Activated T-cell treated with anti-CD3 and anti-CD28 coated beads, Interleukin-2, amount 50 U/mL, for 1 hour (primary cell): ENCODE measurements at places on chromosomes 16 and 17.
A peak's percentile ranks its signal among the peaks of the same experiment; 100 is the strongest.

DNA sequence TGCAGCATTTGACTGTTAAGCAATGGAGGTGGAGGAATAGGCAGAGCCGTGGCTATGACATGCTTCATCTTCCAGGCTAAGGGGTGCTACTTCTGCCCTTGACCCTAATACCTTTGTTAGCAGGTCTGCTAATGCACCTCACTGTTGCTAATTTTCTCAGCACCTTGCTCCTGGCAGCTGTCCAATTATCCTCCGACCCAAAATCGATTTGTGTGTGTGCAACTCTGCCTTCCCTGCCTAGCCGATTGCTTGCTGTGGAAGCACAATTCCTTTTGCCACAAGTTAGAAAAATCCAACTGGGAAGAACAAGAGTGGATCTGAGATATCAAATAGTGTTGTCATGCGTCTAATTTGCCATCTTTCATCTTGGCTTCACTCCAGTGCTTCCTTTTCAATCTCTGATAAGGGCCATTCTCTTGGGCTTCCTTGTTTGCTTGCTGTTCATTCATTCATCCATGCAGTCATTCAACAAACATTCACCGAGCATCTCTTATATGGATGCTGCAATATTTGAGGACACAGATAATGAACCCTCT is 422.8 kb downstream of the RBFOX1 start:
- DNase-seq = no peak

DNA sequence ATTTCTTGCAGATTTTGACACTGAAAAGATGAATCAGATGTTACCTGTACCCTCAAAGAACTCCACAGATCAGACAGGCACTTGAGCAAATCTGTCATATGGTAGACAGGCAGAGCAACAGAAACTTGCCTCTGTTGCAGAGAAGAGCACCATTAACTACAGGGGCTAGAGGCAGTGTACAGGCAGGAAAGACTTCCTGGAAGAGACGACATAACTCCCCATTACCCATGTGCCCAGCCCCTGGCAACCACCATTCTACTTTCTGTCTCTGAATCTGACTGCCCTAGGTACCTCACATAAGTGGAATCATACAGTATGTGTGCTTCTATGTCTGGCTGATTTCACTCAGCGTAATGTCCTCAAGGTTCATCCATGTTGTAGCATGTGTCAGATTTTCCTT is 15.5 kb downstream of the GFOD2 start:
- DNase-seq = no peak

- no peak for DNase-seq
These were observed 217.4 kb upstream of the PSMD7 start for GRCh38 chr16:74079232-74079586.

DNA sequence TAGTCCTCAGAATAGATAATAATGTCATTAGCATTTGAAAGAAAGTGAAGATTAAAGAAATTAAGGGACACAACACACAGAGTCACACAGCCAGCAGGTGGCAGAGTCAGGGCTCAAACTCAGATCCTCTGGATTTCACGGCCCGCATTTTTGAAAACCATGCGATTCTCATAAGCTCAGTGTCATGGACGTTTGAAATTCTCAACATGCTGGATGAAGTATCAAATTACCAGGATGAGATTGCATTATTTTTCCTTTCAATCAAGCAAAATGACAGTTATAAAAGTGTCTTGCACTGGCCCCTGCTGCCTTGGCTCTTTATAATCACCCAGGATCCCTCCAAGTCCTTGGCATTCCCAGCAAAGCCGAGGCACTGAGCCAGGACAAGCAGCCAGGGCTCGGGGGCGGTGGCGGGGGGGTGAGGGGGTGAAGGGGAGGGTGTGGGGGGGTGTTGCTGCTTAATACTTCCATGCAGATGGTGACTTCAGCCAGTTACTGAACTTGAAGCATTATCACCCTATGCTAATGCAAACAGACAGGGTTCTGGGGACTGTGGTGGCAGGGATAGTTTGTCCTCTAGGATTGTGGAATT is 6.6 kb upstream of the BMERB1 start:
- DNase-seq = peak; percentile 50

DNA sequence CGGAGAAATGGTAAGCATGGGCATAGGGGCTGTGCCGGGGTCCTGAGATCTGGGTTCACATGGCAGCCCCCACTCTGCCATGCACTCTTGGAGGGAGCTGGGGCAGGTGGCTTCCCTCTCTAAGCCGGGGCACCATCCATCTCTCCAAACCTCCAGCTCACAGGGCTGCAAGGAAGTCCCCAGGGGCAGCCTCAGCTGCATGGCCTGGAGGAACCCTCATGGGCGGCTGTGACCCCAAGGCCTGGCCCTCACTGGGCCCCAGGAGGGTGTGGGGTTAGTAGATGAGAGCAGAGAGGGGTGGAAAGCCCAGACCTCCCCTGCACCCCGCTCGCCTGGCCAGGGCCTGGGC is 2.6 kb downstream of the CTRB2 start:
- no peak for DNase-seq
